ENCODE measurements at places on chromosomes 3 and 15.

GRCh38 chr15:56337084-56337725 is 28.0 kb upstream of the TEX9 start:
- DNase-seq, result no peak

DNA sequence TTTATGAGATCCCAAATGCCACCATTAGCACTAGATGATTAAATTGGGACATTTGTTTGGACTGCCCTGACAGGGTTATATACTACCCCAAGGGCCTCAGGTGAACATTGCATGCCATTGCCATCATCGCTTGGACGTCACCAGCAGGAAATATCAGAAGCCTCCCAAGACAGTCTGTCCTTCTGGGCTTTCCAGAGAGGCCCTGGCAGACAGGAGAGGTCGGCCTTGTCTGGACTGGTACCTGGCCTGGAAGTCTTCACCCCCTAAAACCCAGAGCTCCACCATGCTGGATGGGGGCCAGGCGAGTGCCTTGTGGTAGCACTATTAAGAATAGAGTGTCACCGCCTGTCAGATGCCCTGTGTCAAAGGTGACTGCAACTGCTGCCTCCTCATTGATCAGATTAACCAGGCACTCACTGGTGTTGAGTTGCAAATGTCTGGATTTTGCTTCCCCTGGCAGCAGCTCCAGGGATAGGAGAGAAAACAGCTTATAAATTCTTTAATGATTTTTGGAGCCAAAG is 324.1 kb upstream of the RASGRP1 start:
- no peak for DNase-seq

DNA sequence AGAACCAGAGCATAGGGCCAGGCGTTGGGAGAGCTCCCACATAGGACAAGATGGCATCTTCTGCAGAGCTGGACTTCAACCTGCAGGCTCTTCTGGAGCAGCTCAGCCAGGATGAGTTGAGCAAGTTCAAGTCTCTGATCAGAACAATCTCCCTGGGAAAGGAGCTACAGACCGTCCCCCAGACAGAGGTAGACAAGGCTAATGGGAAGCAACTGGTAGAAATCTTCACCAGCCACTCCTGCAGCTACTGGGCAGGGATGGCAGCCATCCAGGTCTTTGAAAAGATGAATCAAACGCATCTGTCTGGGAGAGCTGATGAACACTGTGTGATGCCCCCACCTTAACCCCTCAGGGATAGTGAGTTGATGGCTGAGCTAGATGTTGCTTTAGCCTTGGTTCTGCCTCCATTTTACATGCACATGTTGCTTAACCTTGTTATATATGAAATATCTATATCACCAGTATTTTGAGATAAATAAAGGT is at the start of gene PYDC2:
Gene PYDC2 (plus strand): TSS at position 51 of the 483 bp plus-strand sequence. CDS start 0 bp downstream, at position 51.
- no peak for DNase-seq

DNA sequence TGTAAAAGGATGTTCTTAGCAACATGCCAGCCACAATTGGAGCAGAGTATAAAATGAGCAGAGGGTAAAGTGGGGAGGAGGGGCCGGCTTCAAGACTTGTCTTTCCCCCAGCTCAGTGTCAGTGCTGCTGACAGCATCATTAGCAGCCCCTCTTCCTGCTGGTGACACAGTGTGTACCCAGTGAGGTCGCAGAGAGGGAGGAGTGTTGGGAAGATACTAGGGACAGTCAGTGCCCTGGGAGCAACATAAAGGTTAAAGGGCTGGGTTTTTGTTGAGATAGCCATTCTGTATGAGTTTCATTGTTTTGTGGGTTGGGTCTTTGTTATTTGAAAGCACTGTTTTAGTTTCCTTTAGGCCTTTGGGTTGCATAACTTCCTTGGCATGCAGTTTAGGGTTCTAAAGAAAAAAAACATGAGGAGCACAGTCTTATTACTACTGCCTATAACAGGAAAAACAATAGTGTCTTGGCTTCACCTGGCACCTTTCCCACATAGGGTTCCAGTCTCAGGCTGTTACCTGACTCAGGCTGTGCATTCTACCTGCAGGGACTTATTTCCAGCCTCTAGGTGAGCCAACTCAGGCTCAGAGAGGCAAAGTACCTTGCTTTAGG is 94.1 kb upstream of the SKOR1 start:
- no peak for DNase-seq

GRCh38 chr3:148943506-148944205 is 47.7 kb upstream of the GYG1 start:
- DNase-seq, result peak; percentile 38

DNA sequence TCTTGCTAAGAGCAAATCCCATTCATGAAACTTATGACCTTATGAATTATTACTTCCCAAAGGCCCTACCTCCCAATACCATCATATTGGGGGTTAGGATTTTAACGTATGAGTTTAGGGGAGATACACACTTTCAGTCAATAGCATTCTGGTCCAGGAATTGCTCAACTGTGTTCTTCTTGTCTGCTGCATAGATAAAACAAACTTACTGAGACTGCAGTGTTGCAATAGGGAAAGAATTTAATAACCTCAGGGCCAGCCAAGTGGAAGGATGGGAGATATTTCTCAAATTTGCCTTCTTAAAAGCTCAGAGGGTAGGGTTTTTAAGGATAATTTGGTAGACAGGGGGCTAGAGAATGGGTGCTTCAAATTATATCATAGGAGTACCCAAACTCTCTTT is 625.8 kb downstream of the OTOL1 start:
- no peak for DNase-seq

DNA sequence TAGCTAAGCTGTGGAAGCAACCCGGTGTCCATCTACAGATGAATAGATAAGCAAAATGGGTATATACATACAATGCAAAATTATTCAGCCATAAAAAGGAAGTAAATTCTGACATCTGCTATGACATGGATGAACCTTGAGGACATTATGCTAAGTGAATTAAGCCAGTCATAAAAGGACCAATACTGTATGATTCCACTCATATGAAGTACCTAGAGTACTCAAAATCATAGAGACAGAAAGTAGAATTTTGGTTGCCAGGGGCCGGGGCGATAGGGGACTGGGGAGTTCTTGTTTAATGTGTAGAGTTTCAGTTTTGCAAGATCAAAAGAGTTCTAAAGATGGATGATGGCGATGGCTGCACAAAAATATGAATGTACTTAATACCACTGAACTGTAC is 10.3 kb downstream of the EID1 start:
- DNase-seq, result no peak

GRCh38 chr3:98766924-98767323 is 3.8 kb downstream of the ST3GAL6 start:
- DNase-seq, result no peak

- DNase-seq, result no peak
These were observed 37.6 kb downstream of the MTMR10 start for GRCh38 chr15:30953731-30954378.

GRCh38 chr3:173371848-173372487 is 25.6 kb upstream of the NLGN1 start:
- DNase-seq, result peak; percentile 18

GRCh38 chr3:46480491-46481195 is 15.9 kb upstream of the LTF start:
- DNase-seq, result no peak

GRCh38 chr15:67120839-67121643 is 55.6 kb downstream of the SMAD3 start:
- no peak for DNase-seq

GRCh38 chr3:65776494-65776893 is 262.2 kb downstream of the MAGI1 start:
- DNase-seq, result no peak

- DNase-seq, result no peak
These were observed 783 bp downstream of the RNF168 start for GRCh38 chr3:196502775-196503195.

DNA sequence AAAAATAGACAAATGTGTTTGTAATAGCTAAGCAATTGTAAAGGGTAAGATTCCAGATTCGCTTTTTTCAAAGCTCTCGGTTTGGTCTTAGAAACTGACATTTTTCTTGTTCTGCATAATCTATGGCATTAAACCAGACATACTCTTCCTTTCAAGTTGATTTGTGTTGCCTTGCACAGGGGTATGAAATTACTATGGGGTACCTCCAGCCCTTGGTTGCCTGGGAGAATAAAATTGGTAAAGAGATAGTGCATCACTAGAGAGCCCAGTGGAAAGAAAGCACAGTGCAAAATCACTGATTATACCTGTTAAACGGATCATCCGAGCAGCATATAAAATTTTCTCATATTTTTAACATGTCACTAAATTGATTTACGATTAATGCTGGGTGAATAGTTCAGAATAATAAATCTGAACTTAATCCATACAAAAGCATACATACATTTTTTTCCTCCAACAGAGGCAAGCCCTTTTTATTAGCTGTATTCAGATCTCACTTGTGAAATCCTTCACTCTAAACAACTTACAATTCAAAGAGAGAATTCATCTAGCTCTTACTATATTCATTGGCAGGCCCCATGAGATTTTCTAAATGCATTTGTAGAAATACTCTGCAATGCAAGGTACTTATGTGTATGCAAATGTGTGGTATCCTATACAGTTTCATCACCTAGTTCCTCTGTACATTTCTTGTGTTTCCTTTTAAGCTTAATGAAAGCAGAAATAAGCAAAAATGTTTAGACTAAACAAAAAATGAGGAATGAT is 224.4 kb downstream of the ROBO1 start:
- no peak for DNase-seq

DNA sequence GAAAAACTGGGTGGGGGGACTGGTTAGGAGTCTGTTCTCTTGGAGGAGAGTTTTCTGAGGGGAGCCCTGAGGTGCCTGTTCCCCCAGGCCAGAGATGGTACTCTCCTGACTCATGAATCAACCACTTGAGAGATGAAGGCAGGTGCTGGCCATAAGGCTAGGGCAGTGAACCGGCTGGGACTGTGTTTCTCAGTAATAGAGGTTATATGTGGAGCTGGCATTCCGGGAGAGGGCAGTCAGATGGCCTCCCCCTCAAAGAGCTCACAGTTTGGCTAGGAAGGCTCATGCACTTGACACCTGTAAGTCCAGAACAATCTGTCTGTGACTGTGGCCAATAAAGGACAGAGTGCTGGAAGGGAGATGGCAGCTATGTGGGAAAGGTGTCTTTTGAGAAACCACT is 10.0 kb upstream of the SCN10A start:
- DNase-seq, result no peak

GRCh38 chr3:195240939-195241338 is 30.0 kb downstream of the XXYLT1 start:
- no peak for DNase-seq

DNA sequence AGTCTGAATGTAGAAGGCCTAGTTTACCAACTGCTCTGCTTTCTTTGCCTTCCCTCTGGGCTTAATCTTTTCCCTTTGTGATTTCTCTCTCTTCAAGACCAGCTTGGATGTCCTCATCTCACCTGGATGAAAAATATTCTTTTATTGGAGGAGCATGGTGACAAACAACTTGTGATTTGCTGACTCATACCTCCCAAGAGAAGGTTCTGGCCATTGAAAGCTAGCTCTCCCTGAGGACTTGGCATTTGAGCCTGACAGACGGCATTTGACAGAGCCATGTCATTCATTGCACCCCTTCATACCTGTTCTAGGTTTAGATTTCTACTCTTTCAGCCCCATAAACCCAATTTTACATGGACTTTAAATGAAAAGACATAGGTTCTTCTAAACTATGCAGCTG is 33.3 kb downstream of the ATG7 start:
- DNase-seq, result no peak

GRCh38 chr3:24830230-24831152 is 335.8 kb upstream of the THRB start:
- no peak for DNase-seq

- DNase-seq, result no peak
These were observed 1090.0 kb downstream of the OTOL1 start for GRCh38 chr3:162586591-162586990.

DNA sequence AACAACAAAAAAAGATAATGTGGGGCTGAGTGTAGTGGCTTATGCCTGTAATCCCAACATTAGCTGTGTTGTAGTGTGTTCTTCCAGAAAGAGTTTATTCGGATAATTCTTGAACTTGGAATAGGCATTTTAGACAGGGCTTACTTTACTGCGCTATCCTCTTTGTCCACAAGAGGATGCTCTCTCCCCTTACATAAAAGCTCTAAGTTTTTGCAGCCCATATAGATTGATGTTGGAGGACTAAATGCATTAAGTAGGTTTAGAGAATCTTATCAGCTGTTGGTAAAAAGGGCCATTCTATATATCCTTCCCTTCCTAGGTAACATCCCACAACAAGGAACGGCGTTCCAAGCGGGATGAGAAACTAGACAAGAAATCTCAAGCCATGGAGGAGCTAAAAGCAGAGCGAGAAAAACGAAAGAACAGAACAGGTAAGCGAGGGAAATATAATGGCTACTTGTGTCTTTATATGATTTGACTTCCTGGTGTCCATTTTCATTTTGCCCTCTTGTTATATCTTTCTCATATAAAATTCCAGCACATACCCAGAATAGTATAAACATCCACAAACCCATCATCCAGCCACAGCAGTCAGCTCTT is 27.8 kb upstream of the ITPKA start:
- peak; percentile 3 for DNase-seq

DNA sequence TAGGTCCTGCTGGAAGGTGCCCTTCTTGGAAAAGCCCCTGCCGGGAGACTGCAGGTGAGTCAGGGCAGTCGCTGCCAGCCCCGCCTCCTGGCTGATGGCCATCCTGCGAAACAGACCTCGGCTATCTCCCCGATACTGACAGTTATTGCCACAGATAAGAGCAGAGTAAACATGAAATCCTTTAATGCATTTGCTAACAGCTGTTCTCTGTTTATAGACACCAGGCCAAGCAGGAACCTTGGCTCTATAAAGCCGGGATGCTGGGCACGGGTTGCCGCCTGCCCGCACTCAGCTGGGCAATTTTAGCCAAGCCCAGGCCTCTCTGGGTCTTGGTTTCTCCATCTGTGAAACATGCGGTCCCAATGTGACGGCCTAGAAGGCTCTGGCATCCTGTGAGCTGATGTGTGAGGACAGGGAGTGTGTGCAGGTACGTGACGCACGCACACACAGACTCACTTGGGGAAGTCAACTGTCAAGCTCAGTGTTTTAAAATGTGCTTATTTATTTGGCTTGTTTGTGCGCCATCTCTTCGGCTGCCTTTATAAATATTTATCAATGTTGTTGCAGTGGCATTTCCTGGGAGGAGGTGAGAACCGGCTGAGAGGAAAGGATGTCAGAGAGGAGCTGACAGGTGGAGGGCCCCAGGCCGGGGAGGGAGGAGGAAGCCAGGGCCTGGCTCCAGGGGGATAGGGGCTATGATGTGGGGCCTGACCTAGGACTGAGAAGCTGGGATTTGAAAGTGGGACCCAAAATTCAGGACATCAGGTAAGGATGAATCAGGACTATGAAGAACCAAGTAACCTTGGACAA is 50.8 kb upstream of the PRR23E start:
- DNase-seq, result peak; percentile 85

- no peak for DNase-seq
These were observed 32.8 kb downstream of the FBLN2 start for GRCh38 chr3:13581485-13582365.

GRCh38 chr15:31558840-31559239 is 232.2 kb downstream of the KLF13 start:
- no peak for DNase-seq

GRCh38 chr15:95458721-95459120 is 871.8 kb upstream of the NR2F2 start:
- no peak for DNase-seq

Measured in NCI-H748 treated with DMSO at 0.1 percent for 48 hours (cell line).